ENCODE measurements at places on chromosomes 1 and 21.

DNA sequence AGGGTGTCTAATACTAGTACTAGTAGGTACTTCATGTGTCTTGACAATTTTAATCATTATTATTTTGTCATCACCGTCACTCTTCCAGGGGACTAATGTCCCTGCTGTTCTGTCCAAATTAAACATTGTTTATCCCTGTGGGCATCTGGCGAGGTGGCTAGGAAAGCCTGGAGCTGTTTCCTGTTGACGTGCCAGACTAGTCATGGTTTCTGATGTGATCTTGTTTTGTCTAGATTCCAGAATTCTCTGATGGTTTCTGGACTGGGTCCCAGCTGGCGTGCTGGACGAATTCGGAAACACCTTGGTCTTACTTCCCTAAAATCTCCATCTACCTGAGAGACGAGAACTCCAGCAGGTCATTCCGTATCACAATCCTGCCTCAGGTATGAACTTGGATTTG lies 66.1 kb upstream of the FAM3B start:
- no peak for DNase-seq

GRCh38 chr1:186683652-186684410 lies 3.6 kb upstream of the PTGS2 start:
- DNase-seq = no peak

DNA sequence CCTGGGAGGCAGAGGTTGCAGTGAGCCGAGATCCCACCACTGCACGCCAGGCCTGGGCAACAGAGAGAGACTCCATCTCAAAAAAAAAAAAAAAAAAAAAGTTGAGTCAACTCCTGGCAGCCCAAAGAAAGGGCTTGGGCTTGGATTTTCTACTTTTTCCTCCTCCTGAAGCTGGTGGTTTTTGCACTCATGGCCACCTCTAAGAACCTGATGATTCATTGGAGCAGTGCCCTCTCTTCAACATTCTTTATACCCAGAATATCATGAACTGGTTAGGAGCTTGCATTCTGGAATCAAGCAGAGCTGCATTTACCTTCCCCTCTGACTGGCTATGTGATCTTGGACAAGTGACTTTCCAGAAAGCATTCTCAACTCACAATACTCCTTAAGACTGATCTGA lies 3.5 kb upstream of the ACTA1 start:
- DNase-seq = no peak

- DNase-seq = no peak
Measured at GRCh38 chr1:94061513-94062443, 59.2 kb downstream of the ABCA4 start.

DNA sequence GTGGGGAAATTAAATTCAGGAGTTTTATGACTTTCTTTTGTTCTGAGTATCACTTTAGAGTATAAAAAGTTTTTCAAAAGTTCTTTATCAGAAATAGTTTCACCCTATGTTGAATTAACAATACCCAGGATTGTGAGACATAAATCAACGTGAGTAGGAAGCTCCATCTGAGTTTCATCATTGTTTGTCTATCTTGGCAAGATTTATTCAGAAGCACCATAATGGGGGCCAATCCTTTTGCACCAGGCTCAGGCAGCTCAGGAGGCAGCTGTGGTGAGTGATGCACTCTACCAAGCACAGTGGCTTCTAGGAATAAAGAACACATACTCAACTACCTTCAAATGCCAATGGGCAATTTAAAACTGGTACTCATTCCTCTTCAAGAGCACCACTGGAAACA lies 12.0 kb downstream of the CREG1 start:
- DNase-seq = no peak

DNA sequence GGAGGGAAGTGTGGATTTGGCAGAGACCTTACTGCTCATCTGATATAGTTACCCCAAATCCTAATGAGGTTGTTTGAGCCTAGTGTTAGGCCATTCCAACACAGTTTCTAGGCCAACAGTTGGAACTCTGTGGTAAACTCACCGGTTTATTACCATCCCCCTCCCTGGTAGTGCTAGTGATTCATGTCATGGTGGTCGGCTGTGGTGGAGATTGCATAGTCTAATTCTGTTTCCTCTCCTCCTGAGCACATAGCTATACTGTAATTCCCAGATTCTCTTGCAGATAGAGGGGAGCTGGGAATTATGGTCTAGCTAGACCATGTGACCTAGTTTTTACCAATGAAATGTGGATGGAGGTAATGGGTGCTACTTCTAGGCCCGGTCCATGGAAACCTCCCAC lies 123.7 kb upstream of the KIF26B start:
- DNase-seq = no peak

DNA sequence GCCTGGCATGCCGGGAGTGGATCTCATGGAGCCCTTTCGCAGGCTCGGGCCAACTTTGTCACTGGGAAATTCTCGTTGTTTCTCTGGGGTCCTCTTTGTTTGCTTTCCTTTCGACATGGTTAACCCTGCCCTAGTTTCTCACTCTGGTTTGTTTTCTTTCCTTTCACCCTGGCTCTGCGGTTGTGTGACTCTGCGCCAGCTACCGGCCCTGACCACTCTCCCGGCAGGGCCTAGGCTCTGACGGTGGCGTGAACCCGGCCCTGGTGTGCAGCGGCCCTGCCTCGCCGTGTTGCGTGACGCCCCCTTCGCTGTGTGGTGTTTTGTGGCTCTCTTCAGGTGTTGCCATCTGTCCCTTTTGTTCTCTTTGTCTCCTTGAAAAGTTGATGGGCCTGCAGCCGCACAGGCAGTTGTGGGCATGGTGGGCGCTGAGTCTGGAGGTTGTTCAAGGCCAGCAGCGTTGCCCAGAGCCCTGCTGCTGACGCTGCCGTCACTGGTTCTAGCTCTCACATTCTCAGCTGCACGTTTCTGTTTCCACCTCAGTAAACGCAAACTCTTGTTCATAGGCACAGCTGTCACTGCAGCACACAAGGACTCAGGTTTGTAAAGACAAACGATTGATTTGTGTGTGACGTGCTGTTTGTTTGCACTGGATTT lies 64.6 kb upstream of the DIP2A start:
- DNase-seq = no peak

All from stimulated activated CD4-positive, alpha-beta T cell treated with anti-CD3 and anti-CD28 coated beads, Interleukin-15, amount 100 ng/mL, for 1 hour (primary cell).